ENCODE measurements at places on chromosomes 6 and 20.

GRCh38 chr6:51936531-51937290, 150.7 kb downstream of the PKHD1 start:
- DNase-seq, result no peak

GRCh38 chr6:126914801-126915200, 203.7 kb upstream of the RSPO3 start:
- no peak for DNase-seq

- no peak for DNase-seq
Measured at GRCh38 chr6:166852451-166852975, 103.8 kb downstream of the RNASET2 start.

DNA sequence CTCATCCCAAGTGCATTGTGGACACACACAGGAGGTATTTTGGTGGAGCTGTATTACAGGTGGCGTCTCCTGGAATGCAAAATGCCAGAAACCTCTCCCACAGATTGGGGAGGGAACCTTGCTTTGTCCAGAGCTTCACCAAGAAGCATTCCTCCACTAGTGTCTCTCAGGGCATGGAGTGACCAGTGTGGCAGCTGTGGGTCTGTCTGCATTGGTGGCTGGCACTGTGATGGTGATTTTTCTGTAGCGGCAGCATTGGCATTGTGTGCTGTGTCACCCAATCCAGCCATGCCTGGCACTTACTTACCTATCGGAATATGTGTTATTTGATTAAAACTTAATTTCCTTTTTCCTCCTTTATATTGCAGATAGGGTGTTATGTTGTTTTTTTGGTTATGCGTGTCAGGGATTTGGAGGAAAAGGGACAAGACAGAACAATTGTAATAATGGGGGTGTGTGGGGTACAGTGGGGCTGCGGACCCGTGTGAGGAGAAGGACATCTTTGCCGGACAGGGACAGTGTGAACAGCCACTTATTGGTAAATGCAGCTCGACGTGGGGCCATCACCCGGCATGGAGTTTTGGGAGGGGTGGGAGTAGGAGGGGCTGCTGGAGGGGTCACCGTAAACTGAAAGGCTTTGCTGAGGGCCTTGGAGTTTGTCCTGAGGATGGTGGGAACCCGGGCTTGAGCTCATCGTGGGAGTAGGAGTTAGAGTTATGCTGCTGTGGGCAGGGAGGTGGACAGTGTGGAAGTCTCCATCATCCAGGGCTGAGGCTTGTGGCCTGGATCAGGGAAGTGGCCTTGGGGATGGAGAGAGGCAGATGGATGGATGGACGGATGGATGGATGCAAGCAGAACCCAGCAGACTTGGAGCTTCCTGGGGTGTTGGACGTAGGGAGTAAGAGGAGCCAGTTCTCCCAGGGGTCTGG, 105.0 kb downstream of the SYCP2 start:
- no peak for DNase-seq

- DNase-seq, result no peak
Measured at GRCh38 chr6:108844135-108844534, 4.1 kb upstream of the ARMC2 start.

DNA sequence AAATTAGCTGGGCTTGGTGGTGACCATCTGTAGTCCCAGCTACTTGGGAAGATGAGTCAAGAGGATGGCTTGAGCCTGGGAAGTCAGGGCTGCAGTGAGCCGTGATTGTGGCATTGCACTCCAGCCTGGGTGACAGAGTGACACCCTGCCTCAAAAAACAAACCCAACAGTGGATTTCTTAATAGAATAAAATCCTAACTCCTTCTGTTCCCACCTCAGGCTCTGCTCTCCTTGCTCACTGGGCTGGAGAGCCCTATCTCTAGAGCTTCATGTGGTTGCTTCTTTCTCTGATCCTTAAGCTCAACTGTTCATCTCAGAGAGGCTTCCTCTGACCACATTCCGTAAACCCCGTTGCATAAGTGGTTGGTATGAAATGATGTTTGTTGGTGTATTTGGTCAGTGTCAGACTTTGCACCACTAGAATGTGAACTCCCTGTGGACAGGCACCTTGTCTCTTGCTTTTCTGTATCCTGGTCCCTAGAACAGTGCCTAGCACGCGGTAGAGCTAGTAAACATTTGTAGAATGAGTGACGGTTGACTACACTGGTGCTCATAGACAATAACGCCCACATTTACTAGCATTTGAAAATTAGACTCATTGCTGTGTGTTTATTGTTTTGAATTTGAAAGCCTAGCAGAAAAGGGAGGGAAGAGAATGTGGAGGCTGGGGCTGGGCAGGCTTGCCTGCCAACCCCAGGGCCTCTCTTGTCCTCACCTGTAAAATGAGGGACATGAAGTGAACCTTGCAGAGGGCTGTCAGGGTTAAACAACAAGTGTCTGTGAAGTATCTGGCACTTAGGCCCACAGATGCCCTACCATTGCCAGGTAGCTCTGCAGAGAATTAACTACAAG, 4.2 kb downstream of the MAPRE1 start:
- DNase-seq, result no peak

- no peak for DNase-seq
Measured at GRCh38 chr6:168126566-168127383, 47.8 kb upstream of the FRMD1 start.

GRCh38 chr20:49539481-49540231, 28.3 kb downstream of the PTGIS start:
- DNase-seq, result no peak

GRCh38 chr6:3766214-3766613, 14.7 kb upstream of the PXDC1 start:
- no peak for DNase-seq

DNA sequence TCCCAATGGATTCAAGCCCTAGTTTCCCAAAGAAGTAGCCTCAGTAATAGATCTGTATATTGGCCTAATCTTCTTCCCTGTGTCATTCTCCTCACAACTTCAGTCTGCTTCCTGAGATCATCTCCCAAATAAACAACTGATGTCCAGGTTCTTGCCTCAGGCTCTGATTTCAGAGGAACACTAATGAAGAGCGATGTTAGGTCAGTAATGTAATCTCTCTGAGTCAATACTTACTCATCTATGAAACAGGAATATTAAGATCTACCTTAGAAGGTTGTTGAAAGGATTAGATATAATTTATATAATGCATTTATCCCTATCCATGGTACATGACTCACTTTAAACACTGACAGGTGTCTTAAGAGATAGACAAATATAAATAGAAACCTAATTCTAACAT, 246.0 kb upstream of the FLRT3 start:
- DNase-seq, result no peak

- DNase-seq, result no peak
Measured at GRCh38 chr6:108637963-108638362, 77.2 kb downstream of the FOXO3 start.

GRCh38 chr20:32583581-32584070, 1.5 kb downstream of the NOL4L start:
- DNase-seq, result no peak

DNA sequence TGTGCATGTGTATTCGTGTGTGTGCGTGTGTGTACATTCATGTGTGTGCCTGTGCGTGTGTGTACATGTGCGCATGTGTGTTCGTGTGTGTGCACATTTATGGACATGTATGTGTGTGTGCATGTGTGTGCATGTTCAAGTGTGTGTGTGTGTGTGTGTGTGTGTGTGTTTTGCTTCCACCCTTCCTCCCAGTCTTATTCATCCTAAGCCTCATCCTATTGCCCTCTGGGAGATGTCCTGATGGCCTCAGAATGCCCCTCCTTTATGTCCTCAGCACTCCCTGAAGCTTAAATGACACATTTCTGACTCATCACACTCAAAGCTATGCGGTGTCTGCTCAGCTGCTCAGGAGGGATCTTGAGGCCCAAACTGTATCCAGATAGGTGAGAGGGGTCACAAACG, 76.6 kb upstream of the CCDC167 start:
- DNase-seq, result no peak

DNA sequence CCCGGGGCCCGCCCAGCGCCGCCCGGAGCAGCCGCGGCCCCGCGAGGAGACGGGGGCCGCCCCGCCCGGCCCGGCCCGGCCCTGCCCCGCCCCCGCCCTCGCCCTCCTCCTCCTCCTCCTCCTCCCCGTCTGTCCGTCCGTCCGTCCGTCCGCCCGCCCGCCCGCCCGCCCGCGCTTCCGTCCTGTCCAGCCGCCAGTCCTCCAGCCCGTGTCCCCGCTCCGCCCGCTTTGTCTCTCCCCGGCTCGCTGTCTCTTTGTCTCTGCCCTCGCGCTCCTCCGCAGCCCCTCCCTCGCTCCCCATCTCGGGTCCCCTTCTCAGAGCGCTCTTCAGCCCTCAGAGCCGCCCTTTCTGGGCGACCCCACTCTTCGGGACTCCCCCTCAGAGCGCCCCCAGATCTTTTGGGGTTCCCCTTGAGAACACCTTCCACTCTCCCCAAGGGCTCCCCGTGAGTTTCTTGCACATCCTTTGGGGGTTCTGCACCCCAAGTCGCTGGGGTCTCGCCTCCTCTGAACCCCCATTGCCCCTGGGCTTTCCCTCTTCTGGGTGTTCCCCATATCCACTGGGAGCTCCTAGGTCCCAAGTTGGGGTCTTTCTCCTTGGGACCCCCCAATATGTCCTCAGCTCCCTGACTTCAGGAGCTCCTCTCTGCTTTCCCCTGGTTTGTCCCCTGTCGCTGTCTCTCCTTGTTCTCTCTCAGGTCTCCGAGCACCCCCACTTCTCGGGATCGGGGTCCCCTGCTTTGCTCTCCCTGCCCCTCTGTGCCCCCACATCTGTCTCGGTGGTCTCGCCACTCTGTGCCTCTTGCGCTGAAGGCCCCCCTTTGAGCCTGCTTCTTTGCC, 79.5 kb upstream of the MYL9 start:
- no peak for DNase-seq

DNA sequence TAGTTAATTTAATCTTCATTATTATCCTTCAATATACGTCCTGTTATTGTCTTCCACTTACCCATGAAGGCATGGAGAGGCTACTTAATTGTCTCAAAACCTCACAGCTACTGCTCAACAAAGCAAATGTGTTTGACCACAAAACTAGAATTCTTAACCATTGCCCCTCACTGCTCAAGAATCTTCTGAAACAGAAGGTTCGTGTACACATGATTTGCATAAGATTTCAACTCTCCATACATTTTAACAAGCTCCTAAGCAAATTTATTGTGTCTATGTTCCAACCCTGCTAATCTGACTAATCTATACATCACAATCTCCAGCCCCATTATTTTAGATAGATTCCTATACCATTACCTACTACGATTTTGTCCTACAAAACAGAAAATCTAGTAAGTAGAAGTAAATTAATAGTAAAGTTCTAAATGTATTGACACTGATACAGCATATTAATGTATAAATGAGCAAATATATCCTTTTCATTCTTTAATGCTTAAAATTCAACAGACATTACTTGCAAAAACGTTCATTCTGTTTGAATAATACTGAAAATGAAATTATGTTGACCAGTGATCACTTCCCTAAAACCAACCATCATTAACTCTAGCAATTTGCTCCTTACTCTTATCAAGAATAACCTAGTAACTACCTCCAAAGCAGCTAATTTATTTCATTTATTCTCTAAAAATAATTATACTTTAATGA, 89.7 kb upstream of the RNF217 start:
- no peak for DNase-seq

- no peak for DNase-seq
Measured at GRCh38 chr6:111604259-111605099, 1.2 kb downstream of the TRAF3IP2 start.

DNA sequence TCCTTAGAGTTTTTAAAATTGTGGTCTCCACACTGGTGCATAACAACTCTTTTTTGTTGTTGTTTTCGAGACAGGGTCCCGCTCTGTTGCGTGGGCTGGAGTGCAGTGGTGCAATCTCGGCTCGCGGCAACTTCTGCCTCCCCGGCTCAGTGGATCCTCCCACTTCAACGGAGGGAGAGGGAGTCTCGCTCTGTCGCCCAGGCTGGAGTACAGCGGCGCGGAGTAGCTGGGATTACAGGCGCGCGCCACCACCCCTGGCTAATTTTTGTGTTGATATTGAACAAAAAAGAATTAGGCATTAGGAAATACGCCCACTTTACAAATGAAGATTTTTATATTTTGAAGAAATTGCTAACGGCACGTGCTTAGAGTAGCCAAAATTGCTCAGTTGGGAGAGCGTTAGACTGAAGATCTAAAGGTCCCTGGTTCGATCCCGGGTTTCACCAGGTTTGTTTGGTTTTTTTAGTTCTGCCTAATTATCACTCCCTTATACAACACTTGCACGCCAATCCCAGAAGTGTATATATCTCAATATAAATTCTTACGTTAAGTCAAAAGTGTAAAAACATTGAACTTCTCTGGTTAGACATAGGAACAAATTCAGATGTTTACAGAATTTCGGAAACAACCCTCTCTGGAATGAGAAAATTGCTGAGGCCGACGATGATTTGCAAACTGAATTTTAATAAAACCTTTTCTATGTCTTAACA, 159.6 kb downstream of the TRIM27 start:
- no peak for DNase-seq

DNA sequence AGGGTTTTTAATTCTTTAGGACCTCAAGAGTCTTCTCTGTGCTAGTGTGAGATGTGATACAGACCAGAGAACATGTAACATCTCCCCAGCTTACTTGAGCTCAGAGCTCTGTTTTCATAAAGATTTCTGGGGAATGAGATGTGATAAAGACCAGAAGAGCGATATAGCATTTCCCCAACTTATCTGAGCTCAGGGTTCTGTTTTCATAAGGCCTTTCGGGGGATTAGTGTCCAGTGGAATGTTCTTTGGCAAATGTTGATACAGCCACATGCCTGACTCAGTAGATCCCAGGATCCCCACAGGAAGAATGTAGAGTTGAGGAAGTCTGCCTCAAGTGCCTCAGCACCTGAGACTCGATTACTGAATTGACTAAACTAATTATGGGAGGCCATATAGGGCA, 18.7 kb upstream of the TOP1 start:
- no peak for DNase-seq

DNA sequence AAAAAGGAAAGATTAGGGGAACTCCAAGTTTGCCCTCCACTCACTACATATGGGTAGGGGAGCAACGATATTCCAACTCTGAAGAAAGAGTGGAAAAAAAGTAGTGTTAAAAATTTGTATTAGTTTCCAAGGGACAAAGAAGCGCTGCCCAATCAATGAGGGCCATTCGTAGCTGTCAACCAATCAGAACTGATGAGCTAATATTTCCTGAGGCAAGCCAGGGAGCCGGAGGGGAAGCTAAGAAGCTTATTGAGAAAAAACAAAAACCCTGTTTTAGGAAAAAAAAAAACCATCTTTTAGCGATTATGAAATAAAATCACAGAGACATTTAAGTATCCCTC, 59.5 kb downstream of the TRIM38 start:
- peak; percentile 84 for DNase-seq

- no peak for DNase-seq
Measured at GRCh38 chr6:167122827-167123657, at the start of gene CCR6. TSS of gene CCR6 (plus strand) at chr6:167123096. CDS start at chr6:167136135, 13,039 bp downstream.
